ENCODE measurements at places on chromosomes 5 and 9.

- DNase-seq: no peak
These were observed 37.8 kb downstream of the EXD3 start for GRCh38 chr9:137385061-137385655.

GRCh38 chr9:107665057-107665456, 175.5 kb upstream of the KLF4 start:
- no peak for DNase-seq

DNA sequence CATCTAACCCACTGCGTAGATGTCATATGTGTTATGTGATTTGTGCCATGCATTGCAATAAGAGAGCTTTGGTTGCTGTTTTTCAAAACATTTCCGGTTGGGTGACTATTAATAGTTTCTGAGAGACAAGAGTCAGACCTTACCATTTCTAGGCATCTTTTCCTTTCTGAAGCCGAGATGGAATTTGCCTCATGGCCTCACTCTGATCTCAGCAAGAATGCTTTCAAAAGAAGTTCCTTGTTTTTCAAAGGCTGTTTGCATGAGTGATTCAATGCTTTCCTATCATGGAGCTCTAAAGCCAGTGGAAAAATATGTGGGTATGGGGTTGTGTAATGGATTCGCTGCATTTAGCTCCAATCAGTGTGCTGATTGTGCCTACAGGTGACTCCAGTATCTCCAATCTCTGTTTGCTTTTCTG, 203.1 kb upstream of the PPP1R2B start:
- no peak for DNase-seq

DNA sequence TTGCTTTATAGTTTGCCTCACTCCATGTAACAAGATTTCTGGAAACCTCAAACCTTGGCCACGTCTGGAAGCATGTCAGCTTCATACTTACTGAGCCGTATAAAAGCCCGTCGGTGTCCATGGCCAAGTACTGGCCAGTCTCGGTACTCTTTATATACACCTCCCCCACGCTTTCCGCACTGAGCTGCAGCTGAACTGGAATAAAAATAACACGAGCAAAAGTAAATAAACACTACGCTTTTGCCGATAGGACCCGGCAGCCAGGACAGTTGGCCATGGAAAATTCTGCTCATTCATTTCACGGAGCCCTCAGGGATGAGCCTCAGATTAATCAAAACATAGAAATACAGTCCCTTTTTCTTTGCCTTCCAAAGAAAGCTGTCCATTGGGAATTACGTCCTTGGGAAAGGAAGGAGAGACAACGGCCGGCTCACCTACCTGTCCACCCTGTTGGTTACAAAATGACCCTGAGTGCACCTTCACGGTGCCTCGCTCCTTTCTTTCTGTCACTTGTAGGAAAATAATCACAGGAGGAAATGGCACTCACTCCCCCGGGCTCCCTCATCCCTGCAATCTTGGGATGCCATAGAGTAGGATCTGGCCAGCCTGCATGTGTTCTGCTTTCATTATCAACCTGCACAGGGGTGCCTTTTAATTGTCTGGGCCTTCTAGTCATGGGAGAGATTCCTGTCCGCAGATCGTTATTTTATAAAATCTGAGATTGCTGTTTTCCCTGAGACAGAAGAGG, 85.1 kb downstream of the FGF1 start:
- no peak for DNase-seq

DNA sequence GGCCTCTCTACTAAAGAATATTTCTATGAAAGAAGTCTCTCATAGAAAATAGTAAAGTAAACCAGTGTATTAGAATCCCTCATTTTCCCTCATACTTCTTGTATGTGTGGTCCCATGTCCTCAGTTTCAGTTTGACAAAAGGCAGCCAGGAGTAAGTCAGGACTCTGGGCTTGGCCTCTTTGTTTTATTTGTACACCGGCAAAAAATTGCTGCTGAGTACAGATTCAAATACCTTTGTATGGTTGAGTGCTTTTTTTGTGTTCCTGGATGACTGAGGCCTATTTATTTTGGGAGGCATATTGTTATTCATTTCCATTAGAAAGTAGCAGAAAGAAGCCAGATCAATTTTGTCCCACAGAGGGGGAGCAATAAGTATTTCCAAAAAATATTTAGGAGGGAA, 47.3 kb upstream of the CEP78 start:
- no peak for DNase-seq

GRCh38 chr5:80223561-80223960, 32.3 kb downstream of the SERINC5 start:
- DNase-seq: no peak

GRCh38 chr9:123225374-123225813, 43.0 kb downstream of the STRBP start:
- peak; percentile 6 for DNase-seq

DNA sequence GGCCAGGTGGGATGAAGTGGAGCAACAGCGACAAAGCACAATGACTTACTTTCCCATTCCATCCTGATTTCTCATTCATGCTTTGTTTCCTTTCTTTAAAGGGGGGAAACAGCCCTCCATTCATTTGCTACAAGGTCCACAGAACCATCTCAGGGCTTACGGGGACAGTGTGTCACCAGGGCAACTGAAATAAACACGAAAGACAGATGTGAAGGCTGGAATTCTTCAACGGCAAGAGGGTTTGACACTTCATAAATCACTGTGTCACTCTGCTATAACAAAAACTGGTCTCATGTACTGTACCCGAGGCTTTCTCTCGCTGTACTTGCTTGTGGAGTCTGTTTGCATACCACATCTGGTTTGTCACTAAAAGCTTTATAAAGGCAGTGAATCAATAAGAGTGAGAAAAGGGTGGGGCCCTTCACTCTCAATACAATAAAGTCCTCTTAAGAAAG, 150.8 kb downstream of the EFNA5 start:
- DNase-seq: no peak

GRCh38 chr5:141908796-141909195, 14.9 kb upstream of the DELE1 start:
- DNase-seq: no peak

GRCh38 chr5:134577796-134578577, 52.5 kb downstream of the JADE2 start:
- DNase-seq: peak; percentile 65

- no peak for DNase-seq
These were observed 16.7 kb downstream of the TRAF1 start for GRCh38 chr9:120909904-120910303.

DNA sequence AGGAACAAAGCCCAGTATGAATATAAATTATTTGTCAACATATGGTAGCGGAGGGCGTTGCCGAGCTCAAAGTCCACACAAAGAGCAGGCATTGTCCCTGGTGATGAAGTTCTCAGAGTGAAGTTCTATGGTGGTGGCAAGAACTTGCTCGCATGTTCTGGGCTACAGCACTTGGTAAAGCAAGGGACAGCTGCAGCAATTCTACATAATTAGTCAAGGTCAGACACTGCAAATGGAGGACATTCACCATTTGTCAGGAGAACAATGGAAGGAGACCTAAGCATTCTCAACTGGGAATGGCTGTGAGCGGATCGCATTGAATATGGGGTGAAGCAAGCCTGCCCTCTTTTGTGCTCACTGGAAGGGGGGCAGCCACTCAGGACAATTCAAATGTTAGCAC, 503.8 kb upstream of the ADAMTS16 start:
- DNase-seq: no peak

DNA sequence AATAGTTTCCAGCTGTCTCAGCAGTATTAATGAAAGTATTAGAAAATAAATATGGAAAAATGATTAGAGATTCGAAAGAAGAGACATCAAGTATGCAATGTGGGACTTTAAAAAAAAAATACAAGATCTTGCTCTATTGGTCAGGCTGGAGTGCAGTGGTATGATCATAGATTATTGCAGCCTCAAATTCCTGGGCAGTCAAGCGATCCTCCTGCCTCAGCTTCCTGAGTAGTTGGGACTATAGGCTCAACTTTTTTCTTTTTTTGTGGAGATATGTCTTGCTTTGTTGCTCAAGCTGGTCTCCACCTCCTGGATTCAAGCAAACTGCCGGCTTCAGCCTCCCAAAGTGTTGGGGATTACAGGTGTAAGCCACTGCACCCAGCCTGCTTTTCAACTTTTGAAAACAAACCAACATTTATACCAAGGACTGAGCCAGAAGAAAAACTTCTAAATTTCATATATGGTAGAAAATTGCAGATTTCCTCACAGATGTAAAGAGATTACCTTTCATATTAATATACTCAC, 323.1 kb downstream of the ADGRV1 start:
- DNase-seq: no peak

DNA sequence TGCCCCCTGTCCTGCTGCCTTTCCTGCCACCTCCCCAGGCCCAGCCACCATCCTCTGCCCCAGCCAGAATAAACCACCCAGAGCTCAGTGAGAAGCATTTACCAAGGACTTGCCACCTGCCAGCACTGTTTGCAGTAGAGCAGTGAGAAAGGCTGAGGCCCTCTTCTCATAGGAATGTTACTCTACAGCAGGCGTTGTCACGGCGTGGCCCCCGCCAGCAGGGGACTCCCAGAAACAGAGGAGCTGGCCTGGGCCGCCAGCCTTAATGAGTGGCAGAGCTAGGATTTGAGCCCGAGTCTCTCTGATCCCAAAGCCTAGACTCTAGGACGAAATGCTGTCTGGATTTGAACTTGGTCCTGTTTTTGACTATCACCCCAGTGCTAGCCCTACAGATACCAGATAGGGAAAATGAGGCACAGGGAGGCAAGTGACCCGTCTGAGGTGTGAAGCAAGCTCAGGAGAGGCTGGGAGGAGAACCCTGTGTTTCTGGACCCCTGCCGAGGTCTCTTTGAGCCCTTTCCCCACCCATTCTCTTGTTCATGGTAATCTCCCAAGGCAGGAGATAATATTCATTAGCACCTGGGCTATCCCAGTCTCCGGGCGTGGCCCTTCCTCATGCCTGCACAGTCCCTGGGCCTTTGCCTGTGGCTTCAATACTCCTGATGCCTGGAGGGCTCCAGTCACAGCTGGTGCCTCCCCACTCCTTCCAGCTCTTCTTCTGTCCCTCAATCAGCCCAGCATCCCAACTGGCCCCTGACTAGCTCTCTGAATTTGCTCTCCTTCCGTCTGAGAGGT, 30.7 kb downstream of the HRH2 start:
- no peak for DNase-seq

DNA sequence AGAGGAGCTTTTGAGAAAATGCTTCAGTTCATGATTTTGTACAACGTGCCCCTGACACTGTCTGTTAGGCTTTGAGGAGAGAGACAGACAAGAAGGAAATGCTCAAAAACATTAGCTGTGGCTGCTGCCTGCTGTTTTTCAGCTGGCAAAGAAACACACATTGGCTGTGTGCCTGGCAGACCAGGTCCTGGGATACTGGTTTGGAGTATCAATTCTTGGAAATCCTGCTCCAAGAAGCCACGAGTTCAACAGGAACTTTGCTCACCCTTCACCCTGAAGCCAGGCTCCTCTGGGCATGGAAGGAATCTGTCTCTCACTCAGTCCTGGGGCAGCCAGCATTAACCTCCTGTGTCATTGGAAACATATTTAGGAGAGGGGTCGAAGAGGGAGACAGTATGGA, 245.5 kb downstream of the AUH start:
- no peak for DNase-seq

GRCh38 chr5:171308453-171309275, at the start of gene TLX3:
Gene TLX3 (plus strand): TSS chr5:171309248. CDS start chr5:171309366, 118 bp downstream.
- no peak for DNase-seq

GRCh38 chr9:12271421-12271891, 421.7 kb upstream of the TYRP1 start:
- DNase-seq: no peak

DNA sequence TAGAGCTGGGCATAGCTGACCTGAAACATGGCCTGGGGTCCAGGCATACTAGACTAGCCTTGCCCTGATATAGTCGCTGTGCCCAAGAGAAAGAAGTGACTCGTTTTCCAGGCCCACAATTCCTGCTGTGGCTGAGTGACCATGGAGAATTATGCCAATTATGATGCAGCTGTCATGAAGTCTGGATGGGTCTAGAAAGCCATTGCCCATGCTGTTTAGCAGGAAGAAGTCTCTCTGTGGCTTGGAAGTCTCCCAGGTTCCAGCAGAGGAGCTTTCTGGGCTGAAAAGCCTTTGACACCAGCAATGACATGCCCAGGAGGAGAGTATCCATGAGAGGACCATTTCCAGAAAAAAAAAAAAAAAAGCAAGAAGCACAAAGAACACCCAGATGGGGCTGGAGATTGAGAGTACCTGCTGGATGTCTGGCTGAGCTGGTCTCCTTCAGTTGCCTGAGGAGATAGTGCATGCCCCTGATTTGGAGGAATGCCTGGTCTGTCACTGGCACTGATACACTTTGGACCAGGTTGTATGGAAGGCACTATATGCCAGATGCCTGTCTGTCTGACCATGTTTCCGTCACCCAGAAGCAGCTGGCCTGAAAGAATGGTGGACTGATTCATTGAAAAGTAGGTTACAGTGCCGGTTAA, 128.0 kb upstream of the EPB41L4A start:
- no peak for DNase-seq

- no peak for DNase-seq
These were observed 179.0 kb upstream of the SGCD start for GRCh38 chr5:156147944-156148285.

GRCh38 chr5:176810687-176811501, 535 bp downstream of the UNC5A start:
- DNase-seq: no peak

GRCh38 chr5:150612905-150613670, 27.4 kb upstream of the SYNPO start:
- DNase-seq: no peak

DNA sequence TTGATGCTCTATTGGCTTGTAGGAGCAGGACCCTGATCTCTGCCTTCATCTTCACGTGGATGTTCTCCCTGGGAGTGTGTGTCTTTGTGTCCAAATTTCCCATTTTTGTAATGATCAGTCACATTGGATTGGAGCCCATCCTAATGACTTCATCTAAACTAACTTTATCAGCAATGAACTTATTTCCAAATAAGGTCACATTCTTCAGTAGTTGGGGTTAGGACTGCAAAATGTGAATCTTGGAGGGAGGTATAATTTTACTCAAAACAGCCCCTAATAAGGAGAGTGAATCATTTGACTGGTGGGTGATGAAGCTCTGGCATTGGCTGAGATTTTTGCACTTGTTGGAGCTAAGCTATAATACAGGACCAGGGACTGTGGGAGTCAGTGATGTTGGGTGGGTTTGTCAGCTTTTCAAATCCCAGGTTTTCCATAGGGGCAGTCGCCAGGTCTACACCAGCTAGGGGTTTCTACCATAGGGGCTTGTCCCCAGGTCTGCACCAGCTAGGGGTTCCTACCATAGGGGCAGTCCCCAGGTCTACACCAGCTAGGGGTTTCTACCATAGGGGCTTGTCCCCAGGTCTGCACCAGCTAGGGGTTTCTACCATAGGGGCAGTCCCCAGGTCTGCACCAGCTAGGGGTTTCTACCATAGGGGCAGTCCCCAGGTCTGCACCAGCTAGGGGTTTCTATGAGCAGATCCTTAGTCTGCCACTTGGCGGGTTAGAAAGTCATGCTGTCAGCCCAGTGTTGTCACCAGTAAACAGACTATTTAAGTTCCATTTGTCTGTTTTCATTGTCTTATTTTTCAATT, 382.6 kb upstream of the DAP start:
- no peak for DNase-seq

All from stimulated activated CD8-positive, alpha-beta memory T cell treated with anti-CD3 and anti-CD28 coated beads, Interleukin-7, amount 100 ng/mL, for 1 hour (primary cell).